Fibroblast of upper back skin (primary cell): ENCODE measurements at places on chromosomes 16 and 17.
A peak's percentile ranks its signal among the peaks of the same experiment; 100 is the strongest.

- no peak for DNase-seq
Observed at GRCh38 chr17:78561166-78561565, 16.0 kb downstream of the DNAH17 start.

- DNase-seq, result no peak
Observed at GRCh38 chr16:11562411-11562810, 24.3 kb downstream of the LITAF start.

DNA sequence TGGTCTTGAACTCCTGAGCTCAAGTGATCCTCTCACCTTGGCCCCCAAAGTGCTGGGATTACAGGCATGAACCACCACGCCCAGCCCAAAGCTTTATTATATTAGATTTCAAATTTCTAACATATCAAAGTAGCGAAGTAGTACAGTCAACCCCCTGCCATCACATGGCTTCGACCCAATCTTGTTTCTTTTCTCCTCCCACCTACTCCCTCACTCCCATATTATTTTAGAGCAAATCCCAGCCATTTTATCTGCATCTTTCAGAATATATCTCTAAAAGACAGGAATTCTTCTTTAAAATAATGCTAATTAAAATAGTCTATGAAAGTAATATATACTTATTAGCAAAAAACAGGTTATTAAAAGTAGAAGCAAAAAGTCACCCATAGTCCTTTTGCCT, 893 bp downstream of the IGSF6 start:
- DNase-seq, result no peak

- DNase-seq, result peak; percentile 58
Observed at GRCh38 chr17:45316434-45317110, at the start of gene MAP3K14. Gene MAP3K14 (minus strand): TSS chr17:45317020. CDS start chr17:45290745, 26,275 bp downstream.

DNA sequence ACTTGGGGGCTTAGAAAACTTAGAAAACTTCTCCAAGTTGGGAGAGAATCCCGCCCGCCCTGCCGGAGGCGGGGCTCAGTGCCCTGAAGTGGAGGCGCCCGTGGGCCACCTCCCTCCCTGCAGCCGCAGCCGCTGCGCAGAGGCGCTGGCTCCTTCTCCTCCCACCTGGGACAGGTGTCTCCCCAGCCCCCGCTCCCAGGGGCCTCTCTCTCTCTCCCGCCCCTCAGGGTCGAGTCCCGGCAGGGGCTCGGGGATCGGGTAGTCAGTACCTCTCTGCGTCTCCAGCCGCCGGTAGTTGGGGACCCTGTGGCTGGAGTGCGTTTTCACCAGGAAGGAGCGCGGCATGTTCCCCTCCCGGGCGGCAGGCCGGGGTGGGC, 257 bp downstream of the SNAI3 start:
- no peak for DNase-seq

- DNase-seq, result peak; percentile 54
Observed at GRCh38 chr16:87145181-87146176, 171.7 kb downstream of the C16orf95 start.

DNA sequence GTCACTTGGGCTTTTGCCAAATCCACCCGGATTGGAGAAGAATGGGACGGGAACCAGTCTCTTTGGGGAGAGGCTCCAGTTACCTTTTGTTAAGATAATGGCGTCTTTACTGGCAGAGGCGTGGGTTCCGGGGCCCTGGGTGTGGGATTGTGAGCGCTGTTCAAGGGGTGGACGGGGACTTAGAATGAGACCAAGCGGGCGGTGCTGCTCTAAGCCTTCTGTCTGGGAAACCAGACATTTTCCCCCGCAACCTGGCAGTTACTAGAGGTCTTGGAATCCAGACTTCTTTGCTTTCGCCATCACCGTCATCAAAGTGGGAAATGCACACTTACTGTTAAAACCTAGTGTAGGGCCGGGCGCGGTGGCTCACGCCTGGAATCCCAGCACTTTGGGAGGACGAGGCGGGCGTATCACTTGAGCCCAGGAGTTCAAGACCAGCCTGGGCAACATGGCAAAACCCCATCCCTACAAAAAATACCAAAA, 706 bp downstream of the TEN1 start:
- DNase-seq, result peak; percentile 68
